ENCODE measurements at places on chromosomes 11 and 22. TPM values are rescaled to one million over a fixed set of nuclear protein-coding genes. Genes with fewer than 3 reads are reported as not detected.

GRCh38 chr22:19510919-19511341 lies 13.3 kb downstream of the CLDN5 start:
- H3K4me1 ChIP-seq, result no peaks in the 10 kb centered on the region
- no peak overlapping the region for H3K27ac ChIP-seq
- DNase-seq, result no peak
- no peaks in the 10 kb centered on the region for H3K36me3 ChIP-seq
- H3K27me3 ChIP-seq, result no peaks in the 10 kb centered on the region

C11orf21 gene
- total RNA-seq, result 0.21 TPM

DNA sequence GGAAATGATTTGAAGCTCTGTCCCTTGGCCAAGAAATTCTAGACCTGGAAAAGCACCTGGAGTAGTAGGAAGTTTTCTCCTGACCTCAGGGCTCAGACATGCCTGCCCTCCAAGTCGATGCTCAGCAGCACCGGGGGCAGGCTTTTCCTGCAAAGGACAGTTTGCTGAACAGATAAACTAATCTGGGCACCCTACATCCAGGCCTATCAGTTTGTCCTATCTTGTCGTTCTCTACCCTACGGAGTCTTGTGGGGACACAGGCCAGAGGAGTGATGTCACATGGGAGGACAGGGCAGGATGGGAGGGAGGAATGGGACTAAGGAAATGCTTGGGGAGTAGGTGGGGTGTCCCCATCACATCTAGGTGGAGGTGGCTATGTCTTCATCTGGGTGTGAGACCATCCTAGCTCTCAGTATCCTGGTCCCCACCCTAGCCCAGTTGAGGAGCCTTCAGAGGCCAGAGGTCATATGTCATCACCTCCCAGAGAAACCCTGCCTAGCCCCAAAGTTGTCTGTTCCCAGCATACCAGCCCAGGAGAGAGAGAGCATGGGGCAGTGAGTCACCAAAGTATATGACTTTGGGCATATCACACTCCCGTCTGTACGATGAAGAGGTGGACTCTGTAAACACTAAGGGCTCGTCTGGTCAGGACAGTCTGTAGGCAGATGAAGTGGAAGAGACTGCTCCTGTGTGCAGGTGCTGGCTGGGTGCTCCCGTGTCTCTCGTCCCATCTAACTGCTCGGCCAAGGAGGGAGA lies 18.1 kb upstream of the FCHSD2 start:
- no peak for DNase-seq
- no peaks in the 10 kb centered on the region for H3K36me3 ChIP-seq
- no peaks in the 10 kb centered on the region for H3K27me3 ChIP-seq
- peaks cover 56% of the 10 kb centered on the region for H3K4me1 ChIP-seq

GRCh38 chr11:10857709-10858438 lies at the start of gene ZBED5:
Gene ZBED5 (minus strand): TSS chr11:10858053. CDS start chr11:10854945, 3,108 bp downstream.
- no peaks in the 10 kb centered on the region for H3K27me3 ChIP-seq
- DNase-seq, result peak; percentile 97
- H3K4me1 ChIP-seq, result peaks cover 7% of the 10 kb centered on the region
- H3K27ac ChIP-seq, result peak within 1 kb of the TSS; percentile 96

GRCh38 chr11:117146521-117146920 lies 2.4 kb downstream of the PAFAH1B2 start:
- H3K27me3 ChIP-seq, result no peaks in the 10 kb centered on the region
- H3K36me3 ChIP-seq, result peaks cover 4% of the 10 kb centered on the region
- DNase-seq, result no peak
- H3K4me1 ChIP-seq, result peaks cover 6% of the 10 kb centered on the region
- H3K27ac ChIP-seq, result peak overlapping the region; percentile 95
- H3K4me3 ChIP-seq, result no peak overlapping the region

- H3K4me1 ChIP-seq, result no peaks in the 10 kb centered on the region
- H3K27ac ChIP-seq, result no peak overlapping the region
- H3K36me3 ChIP-seq, result no peaks in the 10 kb centered on the region
Measured at GRCh38 chr22:17906978-17907747, 117.2 kb downstream of the MICAL3 start.

DNA sequence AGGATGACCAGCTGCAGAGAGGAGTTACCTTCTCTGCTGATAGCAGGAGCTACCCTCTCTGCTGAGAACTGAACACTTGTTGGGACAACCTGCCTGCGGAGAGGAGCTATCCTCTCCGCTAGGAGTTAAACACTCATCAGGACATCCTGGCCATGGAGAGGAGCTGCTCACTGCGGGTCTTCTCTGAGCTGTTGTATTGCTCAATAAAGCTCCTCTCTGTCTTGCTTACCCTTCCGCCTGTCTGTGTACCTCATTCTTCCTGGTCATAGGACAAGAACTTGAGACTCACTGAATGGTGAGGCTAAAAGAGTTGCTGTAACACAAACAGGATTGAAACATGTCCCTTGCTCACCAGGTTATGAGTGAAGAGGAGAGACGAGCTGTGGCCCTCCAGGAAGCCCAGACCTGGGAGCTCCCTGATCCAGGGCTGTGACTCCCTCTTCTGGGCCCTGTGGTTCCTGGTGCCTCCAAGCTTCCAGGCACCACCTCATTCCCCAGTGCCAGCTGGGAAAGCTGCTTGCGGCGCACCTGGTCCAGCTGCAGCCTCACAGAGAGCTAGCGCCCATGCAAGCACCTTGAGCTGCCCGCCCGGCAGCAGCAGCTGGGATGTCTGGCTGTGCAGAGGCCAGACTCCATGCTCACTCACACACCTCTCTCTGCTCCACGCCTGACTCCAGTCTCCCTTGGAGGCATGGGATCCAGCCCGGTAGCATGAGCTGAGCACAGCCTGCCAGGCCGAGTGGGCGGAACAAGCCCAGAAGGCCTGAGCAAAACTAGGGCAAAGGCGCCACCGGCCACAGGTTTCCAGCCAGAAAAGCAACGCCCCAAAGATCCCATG lies 50.5 kb downstream of the RAB30 start:
- 0 out of 2 replicates have a peak, but pooled peaks cover 2% of the 10 kb centered on the region for H3K36me3 ChIP-seq
- no peak for DNase-seq
- no peak overlapping the region for H3K4me3 ChIP-seq
- H3K27ac ChIP-seq, result no peak overlapping the region
- no peaks in the 10 kb centered on the region for H3K27me3 ChIP-seq

CRYAB gene
- total RNA-seq, result 1.1 TPM

GRCh38 chr11:16392616-16393015 lies 36.3 kb upstream of the SOX6 start:
- DNase-seq, result no peak
- peaks cover 27% of the 10 kb centered on the region for H3K4me1 ChIP-seq
- H3K27ac ChIP-seq, result no peak overlapping the region
- H3K4me3 ChIP-seq, result no peak overlapping the region
- no peaks in the 10 kb centered on the region for H3K36me3 ChIP-seq
- H3K27me3 ChIP-seq, result no peaks in the 10 kb centered on the region

E2F8 gene
- total RNA-seq, result 38.1 TPM

GNAZ gene
- 0.48 TPM for total RNA-seq

Measured in Caco-2 (cell line).